Activated naive CD8-positive, alpha-beta T cell treated with anti-CD3 and anti-CD28 coated beads for 36 hours (primary cell): ENCODE measurements at places on chromosomes 13 and 19. TPM values are rescaled to one million over a fixed set of nuclear protein-coding genes. Genes with fewer than 3 reads are reported as not detected.

GRCh38 chr13:41942462-41943094 lies 18.3 kb downstream of the VWA8 start:
- H3K4me1 ChIP-seq = peaks cover 22% of the 10 kb centered on the region
- no peak overlapping the region for H3K27ac ChIP-seq

- peaks cover 27% of the 10 kb centered on the region for H3K36me3 ChIP-seq
- no peak for DNase-seq
- H3K27me3 ChIP-seq = no peaks in the 10 kb centered on the region
- peaks cover 65% of the 10 kb centered on the region for H3K4me1 ChIP-seq
These were observed 109.7 kb upstream of the KLF12 start for GRCh38 chr13:74243637-74244526.

- H3K27ac ChIP-seq = no peak overlapping the region
- no peaks in the 10 kb centered on the region for H3K36me3 ChIP-seq
These were observed 347.8 kb downstream of the ZNF536 start for GRCh38 chr19:30719999-30720345.

DNA sequence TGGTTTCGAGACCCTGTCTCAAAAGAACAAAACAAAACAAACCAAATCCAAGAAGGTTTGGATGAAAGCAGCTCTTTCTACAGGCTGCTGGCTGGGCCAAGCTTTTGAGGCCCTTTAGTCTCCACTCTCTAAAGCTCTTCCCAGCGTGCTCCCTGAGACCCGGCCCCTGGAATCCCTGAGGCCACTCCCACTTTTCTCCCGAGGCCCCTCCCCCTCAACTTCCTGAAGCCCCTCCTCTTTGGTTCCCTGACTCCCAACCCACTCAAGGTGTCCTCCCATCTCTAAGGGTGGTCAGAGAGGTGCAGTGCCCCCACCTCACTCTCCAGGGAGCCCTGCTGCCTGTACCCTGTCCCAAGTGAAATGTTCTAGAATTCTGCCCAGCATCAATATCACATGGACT lies 10.6 kb downstream of the ERICH6B start:
- no peaks in the 10 kb centered on the region for H3K4me1 ChIP-seq
- no peak overlapping the region for H3K27ac ChIP-seq
- no peak for DNase-seq
- peaks cover 17% of the 10 kb centered on the region for H3K27me3 ChIP-seq
- H3K4me3 ChIP-seq = no peak overlapping the region
- H3K36me3 ChIP-seq = no peaks in the 10 kb centered on the region

DNA sequence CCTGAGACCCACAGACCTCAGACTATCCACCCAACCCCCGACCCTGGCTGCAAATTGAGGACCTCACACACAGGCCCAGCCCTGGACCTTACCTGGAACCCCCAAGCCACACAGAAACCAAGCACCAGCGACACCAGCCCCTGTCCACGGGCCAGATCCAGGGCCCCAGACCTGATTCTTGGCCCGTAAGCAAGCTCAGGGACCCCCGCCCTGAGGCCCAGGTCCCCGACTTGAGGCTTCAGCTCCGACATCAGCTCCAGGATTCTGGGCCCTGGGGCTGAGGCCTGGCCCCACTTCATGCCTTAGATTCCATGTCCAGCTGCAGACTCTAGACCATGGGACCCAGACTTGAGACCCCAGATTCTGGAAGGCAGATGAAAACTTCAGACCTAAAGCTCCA lies 6.3 kb downstream of the TTYH1 start:
- no peak overlapping the region for H3K4me3 ChIP-seq
- DNase-seq = no peak
- no peaks in the 10 kb centered on the region for H3K36me3 ChIP-seq

ZNF486 gene
- 14.3 TPM for total RNA-seq

ZSCAN4 gene
- total RNA-seq = 0.14 TPM

ZNF471 gene
- 1.5 TPM for total RNA-seq
